IPS DF 6.9 (cell line): ENCODE measurements at places on chromosomes 3 and 15.

GRCh38 chr3:134877788-134878187 lies 82.7 kb downstream of the EPHB1 start:
- H3K27ac ChIP-seq, result no peak overlapping the region
- DNase-seq, result no peak
- no peaks in the 10 kb centered on the region for H3K27me3 ChIP-seq
- no peaks in the 10 kb centered on the region for H3K36me3 ChIP-seq
- H3K4me1 ChIP-seq, result no peaks in the 10 kb centered on the region
- H3K4me3 ChIP-seq, result no peak overlapping the region

DNA sequence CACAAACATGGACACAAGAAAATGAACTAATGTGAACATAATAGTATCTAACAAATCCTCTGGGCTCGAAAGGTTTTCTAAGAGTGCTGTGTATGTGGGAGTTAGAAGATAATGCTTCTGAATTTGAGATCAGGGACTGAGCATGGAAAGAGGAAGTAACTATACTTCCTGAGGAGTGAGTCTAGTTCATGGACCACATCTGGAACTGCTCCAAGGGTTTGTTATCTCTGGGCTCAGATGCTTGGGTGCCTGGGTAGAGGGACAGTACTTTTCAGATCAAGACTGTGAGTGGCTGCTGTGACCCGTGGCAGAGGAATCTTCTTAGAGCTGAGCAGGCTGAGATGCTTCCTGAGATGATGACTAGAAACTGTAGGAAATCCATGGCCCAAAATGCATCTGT lies 28.5 kb downstream of the TBC1D23 start:
- no peaks in the 10 kb centered on the region for H3K36me3 ChIP-seq
- no peak overlapping the region for H3K27ac ChIP-seq
- H3K27me3 ChIP-seq, result no peaks in the 10 kb centered on the region
- H3K4me3 ChIP-seq, result no peak overlapping the region
- no peak for DNase-seq

GRCh38 chr3:44948239-44948638 lies 27.7 kb downstream of the ZDHHC3 start:
- H3K4me1 ChIP-seq, result no peaks in the 10 kb centered on the region
- H3K27ac ChIP-seq, result no peak overlapping the region
- H3K36me3 ChIP-seq, result peaks cover 2% of the 10 kb centered on the region; the same call in 1 of the 2 replicates

DNA sequence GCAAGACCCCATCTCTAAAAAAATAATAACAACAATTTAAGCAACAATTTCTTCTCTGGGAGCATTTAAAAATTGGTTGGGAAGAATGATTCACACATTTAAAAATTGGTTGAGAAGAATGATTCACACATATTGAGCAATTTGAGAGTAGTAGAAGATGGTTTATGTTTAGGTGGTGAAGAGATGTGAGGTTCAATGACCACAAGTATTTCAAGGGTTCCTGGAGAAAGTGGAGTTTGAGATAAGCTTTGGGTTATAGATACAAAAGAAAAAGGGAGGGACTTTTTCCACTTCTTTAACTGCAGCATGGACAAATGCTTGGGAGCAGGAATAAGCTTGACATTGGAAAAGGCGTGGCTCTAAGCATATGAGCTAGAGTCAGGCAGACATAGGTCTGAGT lies 145.7 kb upstream of the NPHP3 start:
- no peak overlapping the region for H3K4me3 ChIP-seq
- no peak for DNase-seq
- H3K27ac ChIP-seq, result no peak overlapping the region
- no peaks in the 10 kb centered on the region for H3K36me3 ChIP-seq
- no peaks in the 10 kb centered on the region for H3K4me1 ChIP-seq
- no peaks in the 10 kb centered on the region; the same call in 1 of the 2 replicates for H3K27me3 ChIP-seq

DNA sequence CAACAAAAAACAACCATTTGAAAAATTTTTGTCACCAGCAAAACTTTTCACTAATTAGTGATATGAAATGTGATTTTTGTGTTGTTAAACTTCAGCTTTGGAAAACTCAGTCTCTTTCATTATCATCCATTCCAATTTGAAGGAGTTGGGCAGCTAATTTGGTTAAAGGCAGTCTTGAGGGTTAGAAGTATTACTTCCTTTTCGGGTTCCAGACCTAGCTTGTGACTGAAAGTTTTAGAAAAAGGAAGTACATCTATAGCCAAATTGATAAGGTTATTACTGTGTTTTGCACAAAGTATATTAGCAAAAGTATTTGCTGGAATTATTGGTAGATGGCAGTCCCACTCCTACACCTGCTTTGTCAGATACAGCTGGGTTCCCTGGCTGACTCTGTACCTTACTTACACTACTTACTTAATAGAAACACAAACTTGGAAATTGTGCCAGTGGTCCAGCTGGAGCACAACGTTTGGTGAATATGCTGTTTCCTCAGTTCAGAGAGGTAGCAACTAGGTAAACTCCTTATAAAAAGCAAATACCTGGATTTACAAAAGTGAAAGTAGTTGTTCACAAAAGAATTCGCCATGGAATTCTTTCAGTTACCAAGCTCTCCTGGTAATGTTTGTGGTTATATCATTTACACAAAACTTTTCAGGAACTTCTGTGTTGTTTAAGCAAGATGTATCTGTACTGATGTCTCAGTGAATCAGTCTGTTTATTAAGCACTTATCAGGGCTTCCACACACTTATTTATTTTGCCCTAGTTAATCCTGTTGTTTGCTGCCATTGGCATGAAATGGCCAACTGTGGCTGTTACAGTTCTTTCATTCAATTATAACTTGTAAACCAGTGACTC lies 31.6 kb downstream of the TIPARP start:
- H3K4me1 ChIP-seq, result no peaks in the 10 kb centered on the region
- H3K27ac ChIP-seq, result no peak overlapping the region
- no peak overlapping the region for H3K4me3 ChIP-seq
- no peaks in the 10 kb centered on the region for H3K27me3 ChIP-seq
- 0 out of 2 replicates have a peak, but pooled peaks cover 3% of the 10 kb centered on the region for H3K36me3 ChIP-seq

GRCh38 chr15:96796841-96797240 lies 466.3 kb downstream of the NR2F2 start:
- no peak overlapping the region for H3K27ac ChIP-seq
- H3K4me1 ChIP-seq, result no peaks in the 10 kb centered on the region
- H3K27me3 ChIP-seq, result no peaks in the 10 kb centered on the region
- DNase-seq, result no peak
- H3K36me3 ChIP-seq, result no peaks in the 10 kb centered on the region

- no peak for DNase-seq
- no peak overlapping the region for H3K4me3 ChIP-seq
- no peaks in the 10 kb centered on the region for H3K27me3 ChIP-seq
- no peak overlapping the region for H3K27ac ChIP-seq
Measured at GRCh38 chr15:59321000-59321689, 51.5 kb downstream of the MYO1E start.

DNA sequence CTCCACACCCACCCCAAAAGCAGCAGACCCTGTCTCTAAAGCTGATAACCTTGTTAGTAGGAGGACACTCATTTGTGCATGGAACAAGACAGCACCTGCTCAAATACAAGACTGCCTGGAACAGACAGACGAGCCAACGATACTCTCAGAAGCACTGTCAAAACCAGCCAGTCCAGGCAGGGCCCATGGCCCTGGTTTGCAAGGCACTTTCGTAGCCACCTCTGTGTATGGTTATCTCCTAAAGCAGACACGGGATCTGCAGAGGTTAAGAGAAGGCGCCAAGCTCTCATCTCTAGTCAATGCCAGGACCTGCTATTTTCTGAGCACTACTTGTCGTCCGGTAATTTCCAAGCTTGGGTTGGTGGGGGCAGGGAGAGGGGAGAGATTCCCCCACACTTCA lies 10.5 kb downstream of the NTRK3 start:
- H3K36me3 ChIP-seq, result no peaks in the 10 kb centered on the region
- H3K27ac ChIP-seq, result no peak overlapping the region
- no peak for DNase-seq
- H3K4me3 ChIP-seq, result no peak overlapping the region

- H3K4me1 ChIP-seq, result no peaks in the 10 kb centered on the region
- no peaks in the 10 kb centered on the region for H3K27me3 ChIP-seq
- no peaks in the 10 kb centered on the region for H3K36me3 ChIP-seq
- no peak overlapping the region for H3K27ac ChIP-seq
Measured at GRCh38 chr3:54572197-54572895, 355.5 kb downstream of the LRTM1 start.

DNA sequence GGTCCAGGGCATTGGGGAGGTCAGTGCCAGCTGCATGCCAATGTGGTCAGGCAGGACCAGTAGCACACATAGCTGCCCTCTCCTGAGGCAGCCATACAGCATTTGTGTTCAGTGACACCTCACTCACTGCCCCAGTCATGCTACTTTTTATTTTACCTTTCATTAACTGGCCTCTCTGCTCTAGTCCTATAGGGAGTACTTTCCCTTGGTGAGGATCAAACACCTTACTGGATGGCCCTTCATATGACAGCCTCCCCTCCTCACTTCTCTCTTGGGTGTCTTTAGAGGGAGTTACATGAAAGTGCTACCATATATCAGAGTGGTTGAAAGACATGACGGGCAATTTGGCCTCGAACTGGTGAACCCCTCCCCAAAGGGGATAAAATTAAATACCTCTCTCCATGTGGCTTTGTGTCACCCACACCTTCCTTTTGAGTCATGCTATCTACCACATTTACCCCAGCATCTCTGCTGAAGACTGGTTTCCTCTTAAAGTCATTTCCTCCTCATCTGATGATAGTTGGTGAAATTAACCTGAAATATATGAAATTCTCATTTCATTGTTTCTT lies 17.6 kb downstream of the RLBP1 start:
- DNase-seq, result no peak
- no peak overlapping the region for H3K4me3 ChIP-seq
- no peak overlapping the region for H3K27ac ChIP-seq

DNA sequence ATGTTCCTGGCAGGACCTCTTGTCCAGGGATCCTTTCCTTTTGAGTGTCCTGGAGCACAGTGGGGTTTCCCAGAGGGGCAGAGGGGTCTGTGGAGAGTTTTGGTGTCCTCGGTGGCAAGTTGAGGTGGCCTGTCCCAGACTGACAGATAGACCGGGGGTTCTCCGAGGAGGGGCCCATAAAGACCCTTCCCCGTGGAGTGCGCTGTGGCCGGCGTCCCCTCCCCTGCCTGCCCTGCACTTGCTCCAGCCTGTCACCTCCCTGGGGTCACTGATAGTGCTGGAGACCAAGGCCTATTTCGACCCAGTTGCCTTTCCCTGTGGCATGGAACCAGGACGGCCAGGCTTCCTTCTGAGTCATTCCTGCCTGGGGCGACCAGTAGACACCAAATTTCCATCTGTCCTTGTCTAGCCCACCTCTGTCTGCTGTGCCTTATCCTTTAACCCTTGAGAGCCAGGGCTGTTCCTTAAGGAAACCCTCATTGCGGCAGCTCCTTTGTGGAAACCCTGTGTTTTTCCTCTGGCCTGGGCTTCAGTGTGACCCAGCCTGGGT lies 2.9 kb downstream of the MUC4 start:
- no peak for DNase-seq
- no peaks in the 10 kb centered on the region for H3K27me3 ChIP-seq
- no peak overlapping the region for H3K4me3 ChIP-seq
- peaks cover 18% of the 10 kb centered on the region for H3K4me1 ChIP-seq

GRCh38 chr3:61537366-61537765 lies 24.0 kb upstream of the PTPRG start:
- no peak overlapping the region for H3K27ac ChIP-seq
- no peaks in the 10 kb centered on the region for H3K27me3 ChIP-seq
- H3K36me3 ChIP-seq, result no peaks in the 10 kb centered on the region
- no peak for DNase-seq
- no peak overlapping the region for H3K4me3 ChIP-seq
- peaks cover 2% of the 10 kb centered on the region; the same call in 1 of the 2 replicates for H3K4me1 ChIP-seq

GRCh38 chr15:31476236-31476810 lies 149.7 kb downstream of the KLF13 start:
- H3K4me3 ChIP-seq, result no peak overlapping the region
- no peaks in the 10 kb centered on the region for H3K36me3 ChIP-seq
- no peak for DNase-seq
- H3K27me3 ChIP-seq, result no peaks in the 10 kb centered on the region
- H3K4me1 ChIP-seq, result no peaks in the 10 kb centered on the region
- no peak overlapping the region for H3K27ac ChIP-seq

GRCh38 chr3:7428206-7428718 lies 567.3 kb downstream of the GRM7 start:
- no peak for DNase-seq
- H3K27me3 ChIP-seq, result no peaks in the 10 kb centered on the region
- no peaks in the 10 kb centered on the region for H3K36me3 ChIP-seq
- no peaks in the 10 kb centered on the region for H3K4me1 ChIP-seq
- H3K27ac ChIP-seq, result no peak overlapping the region

- no peak overlapping the region for H3K27ac ChIP-seq
- no peaks in the 10 kb centered on the region for H3K27me3 ChIP-seq
- H3K4me1 ChIP-seq, result no peaks in the 10 kb centered on the region
Measured at GRCh38 chr3:136545664-136546268, 206.4 kb downstream of the STAG1 start.

- no peaks in the 10 kb centered on the region for H3K36me3 ChIP-seq
- no peaks in the 10 kb centered on the region for H3K27me3 ChIP-seq
- no peak overlapping the region for H3K27ac ChIP-seq
- DNase-seq, result no peak
Measured at GRCh38 chr3:124429129-124429815, 301.0 kb upstream of the UMPS start.
